ENCODE measurements at places on chromosomes 12 and 14.

DNA sequence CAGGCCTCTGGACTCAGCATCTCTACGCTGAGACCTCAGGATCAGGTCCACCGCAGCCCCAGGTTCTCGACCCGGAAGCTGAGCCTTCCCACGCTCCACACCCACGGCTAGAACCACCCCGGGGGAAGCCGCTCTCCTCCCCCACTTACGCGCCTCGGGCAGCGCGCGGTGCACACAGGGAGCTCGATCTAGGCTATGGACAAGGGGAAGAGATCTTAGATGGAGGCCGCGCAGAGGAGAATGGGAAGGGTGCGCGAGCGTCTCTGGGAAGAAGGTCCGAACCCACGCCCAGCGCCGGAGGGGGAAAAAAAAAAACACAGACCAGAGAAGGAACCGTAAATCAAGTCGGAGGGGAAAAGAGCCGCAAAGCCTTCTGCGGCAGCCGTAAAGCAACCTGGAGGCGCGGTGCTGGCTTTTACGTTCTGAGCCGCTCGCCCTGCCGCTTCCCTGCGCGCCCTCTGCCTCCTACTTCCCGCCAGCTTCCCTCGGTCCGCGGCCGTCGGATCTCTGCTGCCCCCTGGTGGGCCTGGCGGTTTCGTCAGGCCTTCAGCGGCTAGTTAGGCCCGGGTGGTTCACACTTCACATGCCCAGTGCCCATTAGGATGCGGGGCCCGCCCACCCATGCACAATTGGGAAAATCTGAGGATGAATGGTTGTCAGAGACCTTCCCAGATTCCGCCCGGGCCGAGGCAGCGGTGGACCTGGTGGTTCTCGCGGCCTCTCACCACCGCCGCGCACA lies at the start of gene RAD52:
RAD52 (minus strand) TSS at position 242 of the 739 bp plus-strand sequence. CDS start 16,636 bp downstream, outside the sequence.
- peak; percentile 99 for DNase-seq

GRCh38 chr12:60137513-60137912 lies 541.7 kb downstream of the SLC16A7 start:
- DNase-seq, result no peak

- no peak for DNase-seq
These were observed 128.5 kb downstream of the KIF26A start for GRCh38 chr14:104266631-104267575.

DNA sequence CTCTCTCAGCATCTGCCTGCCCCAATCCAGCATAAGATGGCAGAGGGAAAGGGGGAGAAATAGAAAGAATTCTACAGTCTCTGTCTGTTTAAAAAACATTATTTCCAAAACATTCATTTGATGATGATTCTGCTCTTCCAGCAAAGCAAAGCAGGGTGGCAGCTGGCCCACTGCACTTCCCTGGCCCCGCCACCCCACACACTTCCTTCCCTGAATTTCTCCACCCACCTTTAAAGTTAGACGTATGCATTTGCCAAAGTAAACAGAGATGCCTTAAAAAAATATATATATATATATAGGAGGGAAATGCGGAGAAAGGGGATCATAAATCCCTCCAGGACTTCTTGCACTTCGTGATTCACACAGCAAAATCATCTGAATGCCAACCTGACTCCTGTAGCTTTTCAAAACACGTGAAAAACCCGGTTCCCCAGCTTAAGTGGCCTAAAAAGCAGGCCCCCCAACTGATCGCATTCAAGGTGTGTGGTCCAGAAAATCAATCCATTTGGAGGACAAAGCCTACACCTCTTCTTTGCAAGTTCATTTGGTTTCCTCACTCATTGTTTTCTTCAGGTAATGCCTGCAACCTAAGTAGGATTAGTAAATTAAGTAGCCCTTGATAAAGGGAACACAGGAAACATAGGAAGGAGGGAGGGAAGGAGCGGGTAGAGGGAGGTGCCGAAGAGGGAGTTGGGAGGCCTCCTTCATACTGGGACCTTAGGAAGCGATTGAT lies 68.8 kb downstream of the LLPH start:
- DNase-seq, result no peak

- no peak for DNase-seq
These were observed 161.1 kb downstream of the SNAPC1 start for GRCh38 chr14:61923348-61923747.

Measured in stimulated activated CD4-positive, alpha-beta T cell treated with anti-CD3 and anti-CD28 coated beads, Interleukin-2, amount 100 ng/mL, for 24 hours (primary cell).